ENCODE measurements at places on chromosomes 5 and 9.

DNA sequence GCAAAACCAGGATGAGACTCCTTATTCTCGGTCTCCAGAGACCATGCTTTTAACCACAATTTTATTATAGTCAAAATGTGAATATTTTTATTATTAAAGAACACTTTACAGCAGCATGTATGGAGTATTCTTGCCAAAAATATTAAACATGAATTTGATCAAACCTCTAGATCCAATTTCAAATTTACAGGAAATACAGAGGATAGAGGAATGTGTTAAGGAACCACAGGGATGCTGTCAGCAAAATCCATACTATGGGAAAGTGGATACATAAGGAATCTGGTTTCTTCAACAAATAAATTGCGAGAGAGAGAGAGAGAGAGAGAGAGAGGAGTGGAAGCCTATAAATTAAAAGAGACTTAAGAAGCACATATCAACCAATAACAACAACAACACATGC is 348.2 kb upstream of the NUDT12 start:
- DNase-seq = no peak

- no peak for DNase-seq
Measured at GRCh38 chr5:60674251-60675069, 25.5 kb downstream of the DEPDC1B start.

GRCh38 chr5:135242021-135242865 is 156.8 kb downstream of the MACROH2A1 start:
- DNase-seq = peak; percentile 64

- DNase-seq = peak; percentile 66
Measured at GRCh38 chr5:121144764-121145163, 680.7 kb downstream of the PRR16 start.

GRCh38 chr9:92294297-92294676 is 790 bp upstream of the IARS1 start:
- peak; percentile 34 for DNase-seq

GRCh38 chr9:2125906-2126305 is 110.8 kb downstream of the SMARCA2 start:
- DNase-seq = peak; percentile 29

DNA sequence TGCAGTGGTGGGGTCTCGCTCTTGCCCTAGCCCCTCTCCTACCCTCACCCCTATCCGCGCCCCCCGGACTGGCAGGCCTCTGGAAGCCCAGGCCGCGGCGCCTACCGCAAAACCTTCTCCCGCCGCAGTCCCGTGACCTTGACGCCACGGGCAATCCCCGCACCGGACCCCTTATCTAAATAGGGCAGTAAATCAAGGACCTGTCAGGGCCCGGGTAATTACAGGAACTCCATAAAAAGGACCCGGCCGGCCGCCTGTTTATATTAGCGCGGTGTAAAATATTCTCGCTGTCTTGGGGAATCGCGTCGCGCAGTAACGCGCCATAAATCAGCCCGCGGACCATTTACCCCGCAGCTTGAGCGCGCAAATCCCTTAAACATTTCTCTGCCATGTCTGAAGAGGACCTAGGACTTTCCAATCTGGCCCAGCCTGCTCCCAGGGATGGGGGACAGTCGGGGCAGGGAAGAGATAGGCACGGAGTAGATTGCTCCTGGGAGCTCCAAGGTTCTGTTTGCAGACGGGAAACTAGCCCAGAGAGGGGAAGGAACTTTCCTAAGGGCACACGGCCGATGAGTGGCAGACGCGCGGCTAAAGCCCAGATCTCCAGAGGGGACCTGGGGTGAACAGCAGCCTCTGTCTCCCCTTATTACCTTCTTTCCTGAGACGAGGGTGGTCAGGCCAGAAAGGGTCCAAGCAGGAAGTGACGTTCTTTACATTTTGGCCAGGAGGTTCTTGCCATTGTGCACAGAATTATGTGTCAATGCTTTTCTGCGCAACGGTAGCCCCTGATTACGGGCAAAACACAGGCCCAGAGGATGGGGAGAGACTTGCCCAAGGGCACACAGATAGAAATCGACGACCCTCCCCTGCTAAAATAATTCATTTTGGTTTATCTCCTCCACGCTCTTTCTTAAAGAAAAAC is 4.8 kb upstream of the HAND1 start:
- no peak for DNase-seq

DNA sequence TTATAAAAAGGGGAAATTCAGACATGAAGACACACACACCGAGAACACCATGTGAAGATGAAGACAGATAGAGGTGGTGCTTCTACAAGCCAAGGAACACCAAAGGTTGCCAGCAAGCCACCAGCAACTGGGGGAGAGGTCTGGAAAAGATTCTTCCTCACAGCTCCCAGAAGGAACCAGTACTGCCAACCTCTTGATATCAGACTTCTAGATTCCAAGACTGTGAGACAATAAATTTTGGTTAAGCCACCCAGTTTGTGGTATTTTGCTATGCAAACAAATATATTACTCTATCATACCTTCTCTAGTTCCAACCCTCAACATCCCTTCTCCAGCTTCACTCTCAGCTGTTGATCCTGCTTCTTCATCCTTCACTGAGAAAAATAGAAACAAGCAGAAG is 451.1 kb downstream of the EBF1 start:
- DNase-seq = peak; percentile 32

- DNase-seq = peak; percentile 99
Measured at GRCh38 chr5:151699071-151699901, 12.6 kb upstream of the SPARC start.

GRCh38 chr9:2159521-2160454 is 144.6 kb downstream of the SMARCA2 start:
- peak; percentile 43 for DNase-seq

- DNase-seq = peak; percentile 74
Measured at GRCh38 chr5:101429241-101429640, 526.2 kb upstream of the ST8SIA4 start.

- DNase-seq = no peak
Measured at GRCh38 chr5:150614661-150615060, 25.8 kb upstream of the SYNPO start.

GRCh38 chr9:84893419-84894128 is 224.0 kb downstream of the NTRK2 start:
- no peak for DNase-seq

GRCh38 chr9:12719431-12719830 is 26.2 kb downstream of the TYRP1 start:
- DNase-seq = peak; percentile 68

GRCh38 chr9:101139082-101139481 is 110.6 kb downstream of the PLPPR1 start:
- no peak for DNase-seq

DNA sequence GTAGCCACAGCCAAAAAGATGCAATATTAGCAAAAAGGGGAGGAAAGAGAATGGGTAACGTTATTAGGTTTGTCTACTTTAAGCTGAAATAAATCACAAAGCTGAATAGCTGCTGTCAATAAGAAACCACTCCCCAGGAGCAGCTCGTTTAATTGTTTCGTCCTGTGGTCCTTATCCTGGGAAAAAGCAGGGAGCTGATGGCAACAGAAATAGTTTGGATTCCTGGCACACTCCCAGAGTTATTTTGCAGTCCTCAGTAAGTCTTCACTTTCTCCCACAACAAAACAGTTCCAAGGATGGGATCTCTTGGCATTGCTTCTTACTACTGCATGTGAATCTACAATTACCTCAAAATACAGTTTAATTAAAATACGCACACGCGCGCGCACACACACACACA is 28.8 kb downstream of the FRMD3 start:
- peak; percentile 57 for DNase-seq

DNA sequence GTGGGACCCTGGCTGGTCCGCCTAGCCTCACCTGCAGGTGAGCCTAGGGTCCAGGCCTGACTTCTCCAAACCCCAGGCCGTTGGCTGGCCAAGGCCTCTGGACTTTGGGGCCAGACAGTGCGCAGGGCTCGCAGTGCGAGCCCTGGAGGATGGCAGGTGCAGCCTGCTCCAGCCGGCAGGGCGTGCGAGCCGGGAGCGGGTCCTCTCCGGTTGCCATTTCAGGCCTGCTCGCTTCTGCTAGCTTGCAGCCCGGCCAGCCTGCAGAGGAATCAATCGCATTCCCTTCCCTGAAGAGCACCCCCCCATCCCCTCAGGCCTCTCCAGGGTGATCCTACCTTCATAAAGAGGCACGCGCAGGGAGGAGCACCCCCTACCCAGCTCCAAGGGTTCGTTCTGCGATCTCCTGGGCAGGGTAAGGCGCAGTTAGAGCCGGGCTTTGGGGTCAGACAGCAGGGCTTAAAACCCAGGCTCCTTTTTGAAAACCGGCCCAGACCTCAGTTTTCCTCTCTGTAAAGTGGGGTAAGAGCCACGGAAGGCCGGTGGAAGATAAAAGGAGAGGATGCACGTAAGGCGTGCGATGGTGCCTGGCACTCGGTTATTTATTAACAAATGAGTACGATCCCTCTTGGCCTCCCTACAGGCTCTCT is 6.2 kb downstream of the BARHL1 start:
- DNase-seq = no peak

- DNase-seq = no peak
Measured at GRCh38 chr9:119836036-119836435, 466.8 kb upstream of the BRINP1 start.

GRCh38 chr9:5178126-5178805 is 7.2 kb downstream of the INSL6 start:
- no peak for DNase-seq

- peak; percentile 7 for DNase-seq
Measured at GRCh38 chr9:114777821-114778609, 27.8 kb downstream of the TNFSF15 start.

- DNase-seq = peak; percentile 97
Measured at GRCh38 chr5:163571744-163572143, 66.3 kb downstream of the MAT2B start.

- DNase-seq = no peak
Measured at GRCh38 chr5:93612855-93613243, 29.8 kb downstream of the NR2F1 start.

DNA sequence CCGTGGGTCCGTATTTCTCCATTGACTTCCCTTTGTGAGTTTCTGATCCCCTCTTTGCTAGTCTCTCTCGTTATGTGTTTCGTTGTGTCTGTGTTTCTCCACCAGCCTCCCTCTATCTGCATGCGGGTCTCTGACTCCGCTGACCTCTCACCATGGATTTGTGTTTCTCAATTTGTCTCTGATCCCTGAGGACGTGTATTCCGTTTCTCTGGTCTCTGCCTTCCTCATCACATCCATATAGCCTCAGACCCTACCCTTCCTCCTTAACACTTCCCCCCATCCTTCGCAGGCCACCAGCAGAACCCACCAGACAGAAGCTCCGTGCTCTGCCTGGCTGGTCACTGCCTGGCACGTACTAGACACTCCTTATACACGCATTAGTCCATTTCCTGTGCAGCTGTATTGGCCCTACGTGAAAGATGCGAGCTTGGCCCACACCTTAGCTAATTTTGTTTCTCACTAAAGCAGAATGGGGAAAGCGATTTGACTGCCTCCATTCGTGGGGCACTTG is 631 bp downstream of the B4GALT7 start:
- peak; percentile 31 for DNase-seq

- no peak for DNase-seq
Measured at GRCh38 chr9:79432485-79432884, 139.3 kb upstream of the TLE4 start.

- no peak for DNase-seq
Measured at GRCh38 chr5:157362982-157363381, 97.0 kb upstream of the NIPAL4 start.

- no peak for DNase-seq
Measured at GRCh38 chr5:120461251-120461650, 2.8 kb upstream of the PRR16 start.

DNA sequence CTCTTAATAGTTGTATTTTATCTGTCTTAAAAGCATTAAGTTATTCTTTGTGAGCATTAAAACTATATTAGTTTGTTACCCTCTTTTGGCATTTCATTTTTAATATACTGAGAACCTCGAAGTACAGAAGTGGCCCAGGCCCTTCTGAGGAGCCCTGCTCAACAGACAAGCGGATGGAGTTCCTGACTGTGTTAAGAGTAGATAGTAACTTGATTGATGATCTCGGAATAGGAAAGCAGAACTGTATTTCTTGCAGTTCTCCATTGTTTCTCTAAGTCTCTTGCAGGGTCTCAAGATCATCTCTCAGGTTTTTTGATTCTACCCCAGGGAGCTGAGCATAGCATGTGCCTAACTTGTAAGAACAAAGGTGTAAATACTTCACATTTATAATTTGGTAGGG is 139.6 kb downstream of the SMARCA2 start:
- no peak for DNase-seq

DNA sequence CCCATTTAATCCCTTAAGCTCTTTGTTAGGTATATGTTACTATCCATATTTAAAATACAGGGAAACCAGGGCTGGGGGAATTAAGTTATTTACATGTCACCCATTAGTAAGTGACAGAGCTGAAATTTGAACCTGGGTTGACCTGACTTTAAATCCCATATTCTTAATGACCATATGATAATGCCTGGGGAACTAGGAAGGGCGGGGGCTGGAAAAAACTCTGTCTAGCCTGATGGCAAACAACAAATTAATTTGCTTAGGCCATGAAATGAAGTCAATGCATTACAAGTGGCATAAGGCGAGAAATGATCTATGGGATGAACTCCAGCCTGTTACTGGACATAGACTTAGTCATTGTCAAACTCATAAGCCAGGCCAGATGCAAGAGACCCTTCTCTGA is 325.7 kb upstream of the WWC1 start:
- no peak for DNase-seq

DNA sequence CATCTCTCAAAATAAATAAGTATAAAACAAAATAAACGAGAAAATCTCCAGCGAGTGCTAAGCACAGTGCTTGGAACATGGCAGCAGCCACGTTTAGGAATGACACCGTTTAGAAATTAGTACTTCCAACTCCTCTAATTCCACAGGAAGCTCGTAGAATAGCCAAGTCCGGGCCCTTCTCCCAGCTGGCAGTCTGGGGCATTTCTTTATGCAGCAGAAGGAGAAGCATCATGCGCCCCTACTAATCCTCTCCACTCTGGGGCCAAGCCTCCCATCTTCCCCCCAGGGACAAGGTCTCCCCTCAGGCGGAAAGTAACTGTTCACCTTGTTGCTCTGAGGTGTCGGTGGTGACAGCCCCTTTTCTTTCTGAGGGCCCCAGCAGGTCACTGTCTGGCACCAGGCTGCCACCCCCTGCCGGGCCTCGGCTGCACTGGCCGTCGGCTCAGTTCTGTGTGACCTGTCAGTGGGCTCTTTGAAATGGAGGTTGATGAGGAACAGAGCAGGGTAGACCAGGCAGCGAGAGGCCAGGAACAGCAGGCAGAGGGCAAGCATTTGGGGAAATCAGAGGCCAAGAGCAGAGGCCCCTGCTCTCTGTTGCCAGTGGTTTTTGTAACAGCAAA is 113.5 kb upstream of the WWC1 start:
- no peak for DNase-seq

DNA sequence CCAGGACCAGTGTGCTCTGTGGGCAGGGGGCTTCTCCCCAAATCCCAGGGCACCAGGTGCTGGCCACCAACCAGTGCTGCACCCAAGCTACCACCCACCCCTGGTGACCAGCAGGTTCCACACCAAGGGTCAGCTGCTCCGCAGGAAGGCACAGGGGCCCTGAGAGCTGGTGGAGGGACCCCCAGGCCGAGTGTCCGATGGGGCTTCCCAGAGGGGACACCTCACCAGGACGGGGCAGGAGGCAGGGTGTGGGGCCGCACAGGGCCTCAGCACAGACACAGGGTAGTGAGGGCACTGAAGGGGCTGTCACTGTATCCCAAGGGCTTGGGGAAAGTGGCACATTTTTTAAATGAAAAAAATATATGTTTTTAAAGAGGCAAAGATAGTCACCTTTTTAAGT is 18.1 kb downstream of the LCN9 start:
- DNase-seq = no peak

Data from fibroblast of mammary gland (primary cell).